ENCODE measurements at places on chromosomes 6 and 20.
A peak's percentile ranks its signal among the peaks of the same experiment; 100 is the strongest.

- DNase-seq, result no peak
These were observed 72.7 kb downstream of the FAXC start for GRCh38 chr6:99276747-99277146.

DNA sequence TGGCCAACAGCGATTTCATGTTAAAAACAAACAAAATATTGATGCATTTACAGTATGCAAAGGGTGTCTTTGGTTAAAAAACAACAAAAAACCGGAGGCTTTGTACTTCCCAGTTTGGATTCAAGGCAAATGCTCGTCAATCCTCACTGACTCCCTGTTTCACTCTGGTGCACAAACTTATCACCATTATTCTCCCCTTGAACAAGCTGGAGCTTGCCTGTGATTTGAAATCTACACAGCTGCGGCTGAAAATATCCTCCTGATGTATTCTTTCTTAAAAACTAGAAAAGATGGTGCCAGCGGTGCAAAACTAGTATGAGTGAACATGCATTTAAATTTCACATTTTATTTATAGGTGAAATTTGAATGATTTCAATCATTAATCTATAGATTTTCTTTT, 3.3 kb downstream of the PERP start:
- peak; percentile 15 for DNase-seq

GRCh38 chr20:2919518-2920245, 46.4 kb downstream of the PTPRA start:
- no peak for DNase-seq

GRCh38 chr6:91865889-91866288, 1279.0 kb upstream of the MAP3K7 start:
- DNase-seq, result no peak

All from DMS153 (cell line).